ENCODE measurements at places on chromosomes 12 and 14.

GRCh38 chr14:35213869-35214387, 78.3 kb upstream of the PSMA6 start:
- DNase-seq = no peak

DNA sequence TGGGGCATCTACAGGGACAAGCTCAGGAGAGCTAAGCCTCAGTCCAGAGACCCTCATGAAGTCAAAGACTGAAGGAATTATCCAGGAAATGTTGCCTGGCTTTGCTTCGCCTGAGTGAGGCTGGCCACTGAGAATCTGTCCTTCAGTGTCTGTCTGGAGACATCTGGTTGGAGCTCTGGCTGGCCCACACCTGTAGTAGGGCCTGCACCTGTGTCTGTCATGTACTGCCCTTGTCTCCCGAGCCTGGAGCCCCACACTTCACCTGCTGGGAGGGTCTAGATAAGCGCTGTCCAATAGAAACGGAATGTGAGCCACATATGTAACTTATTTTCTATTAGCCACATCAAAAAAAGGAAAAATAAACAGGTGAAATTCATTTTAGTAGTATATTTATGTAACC, 9.9 kb upstream of the HDAC7 start:
- no peak for DNase-seq

GRCh38 chr14:66476964-66477363, 9.2 kb upstream of the CCDC196 start:
- DNase-seq = no peak

DNA sequence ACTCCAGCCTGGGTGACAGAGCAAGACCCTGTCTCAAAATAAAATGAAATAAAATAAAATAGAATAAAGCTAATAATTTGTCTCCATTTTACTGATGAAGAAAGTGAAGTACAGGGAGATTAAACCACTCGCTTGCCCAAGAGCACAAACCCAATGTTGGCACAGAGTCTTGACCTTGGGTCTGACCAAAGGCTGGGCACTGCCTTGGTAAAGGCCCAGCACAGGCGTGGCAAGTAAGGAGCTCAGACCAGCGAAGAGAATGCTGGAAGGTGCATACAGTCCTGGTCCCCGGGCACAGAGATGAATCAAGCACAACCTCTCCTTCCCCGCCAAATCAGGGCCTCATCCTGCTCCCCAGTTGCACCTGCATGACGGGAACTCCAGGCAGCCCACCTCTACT, 26.9 kb downstream of the SCARB1 start:
- no peak for DNase-seq

GRCh38 chr14:51202914-51203665, 37.0 kb upstream of the TMX1 start:
- DNase-seq = no peak

DNA sequence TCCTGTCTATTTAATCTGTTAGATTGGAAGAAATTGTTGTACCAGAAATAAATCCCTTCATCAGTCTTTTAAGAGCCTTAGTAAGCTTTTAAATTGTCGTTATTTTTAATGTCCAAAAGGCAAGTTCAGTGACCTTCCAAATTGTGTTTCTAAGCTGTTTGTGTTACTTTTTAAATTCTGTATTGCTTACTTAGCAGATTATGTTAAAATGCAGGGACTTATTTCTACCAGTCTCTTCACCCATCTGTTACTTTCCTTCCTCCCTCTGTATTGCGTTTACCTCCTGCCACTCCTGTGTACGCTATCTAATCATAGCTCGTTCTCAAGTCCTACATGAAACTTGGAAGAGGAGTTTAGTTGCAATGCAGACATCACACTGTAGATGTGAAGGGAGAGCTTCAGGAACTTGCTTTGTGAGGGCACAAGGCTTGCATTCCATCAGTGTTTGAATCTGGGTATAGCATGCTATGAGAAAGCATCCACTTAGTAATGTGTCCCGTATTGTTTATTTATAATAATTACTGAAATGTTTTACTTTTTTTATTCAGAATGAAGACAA, 406.5 kb upstream of the RGS6 start:
- DNase-seq = no peak

GRCh38 chr12:54005531-54005852, 3.3 kb upstream of the HOXC8 start:
- no peak for DNase-seq

- no peak for DNase-seq
Observed at GRCh38 chr14:95440496-95440895, 76.0 kb downstream of the SYNE3 start.

DNA sequence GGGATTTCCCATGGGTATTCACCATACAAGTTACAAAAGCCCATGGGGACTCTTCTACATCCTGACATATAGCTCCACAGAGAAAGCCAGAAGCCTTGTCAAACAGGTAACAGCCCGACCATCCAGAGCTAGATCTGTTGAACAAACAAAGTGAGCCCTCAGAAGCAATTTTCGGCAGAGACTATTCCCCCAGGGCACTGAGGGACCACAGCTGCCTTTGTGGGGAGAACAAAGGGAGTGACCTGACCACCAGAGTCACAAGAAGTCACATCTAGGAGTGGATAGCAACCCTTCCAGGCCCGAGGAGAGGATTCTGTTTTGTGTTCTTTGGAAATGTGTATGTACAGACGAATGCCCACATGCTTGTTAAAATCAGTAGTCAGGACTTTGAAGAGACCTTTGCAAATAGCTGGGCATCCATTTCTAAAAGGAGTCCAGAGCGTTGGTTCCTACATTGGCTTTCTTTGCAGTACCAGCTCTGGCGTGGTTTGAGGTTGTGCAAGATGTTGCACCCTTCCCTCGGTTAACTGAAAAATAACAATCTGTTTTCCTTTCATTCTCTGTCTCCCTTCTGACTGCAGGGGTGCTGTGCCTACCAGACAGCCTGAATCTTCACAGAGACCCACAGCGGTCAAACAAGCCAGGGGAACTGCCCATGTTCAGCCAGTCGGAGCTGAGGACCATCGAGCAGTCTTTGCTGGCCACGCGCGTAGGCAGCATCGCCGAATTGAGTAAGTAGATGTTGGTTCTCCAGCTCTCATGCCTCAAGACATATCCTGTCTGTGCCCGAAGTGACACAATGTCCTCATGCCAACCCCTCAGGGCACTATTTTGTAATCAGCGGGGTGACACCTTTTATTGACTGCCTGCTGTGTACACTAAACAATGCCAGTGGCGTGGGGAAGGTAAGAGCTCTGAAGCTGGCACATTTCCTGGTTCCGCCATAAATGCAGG, 165.4 kb upstream of the PWP1 start:
- DNase-seq = no peak

- no peak for DNase-seq
Observed at GRCh38 chr12:47359310-47360092, 279.7 kb upstream of the AMIGO2 start.

DNA sequence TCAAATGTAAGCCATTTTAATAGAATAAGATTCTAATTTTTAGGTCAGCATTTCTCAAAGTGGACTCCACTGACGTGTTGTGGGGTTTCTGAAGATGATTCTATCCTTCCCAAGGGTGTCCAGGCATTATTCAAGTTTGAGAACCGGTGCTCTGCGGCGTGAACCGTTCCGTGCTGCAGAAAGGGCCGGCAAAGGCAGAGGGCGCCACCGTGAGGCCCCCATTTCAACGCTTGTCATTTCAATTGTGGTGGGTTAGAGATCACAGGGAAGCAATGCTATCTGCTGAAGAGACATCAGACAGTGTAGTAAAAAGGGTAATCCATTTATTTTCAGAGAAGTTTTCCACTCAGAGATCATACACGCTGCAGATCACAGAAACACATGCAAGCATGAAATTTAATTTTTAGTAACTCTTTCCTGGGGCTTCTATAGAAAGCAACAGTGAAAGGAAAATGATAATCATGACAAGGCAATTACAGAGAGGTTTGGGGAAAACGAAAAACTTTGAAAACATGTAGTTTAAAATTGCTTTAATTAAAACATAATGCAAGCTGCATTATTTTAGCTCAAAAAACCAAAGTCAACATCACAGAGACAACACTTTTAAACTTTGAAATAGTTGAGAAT, 201.7 kb downstream of the EXOC5 start:
- DNase-seq = peak; percentile 2

- DNase-seq = peak; percentile 45
Observed at GRCh38 chr12:52082988-52083637, 3.6 kb downstream of the SMIM41 start.

- DNase-seq = no peak
Observed at GRCh38 chr12:84247931-84248330, 664.7 kb downstream of the SLC6A15 start.

GRCh38 chr12:53806721-53807120, 54.9 kb upstream of the CISTR start:
- DNase-seq = no peak

DNA sequence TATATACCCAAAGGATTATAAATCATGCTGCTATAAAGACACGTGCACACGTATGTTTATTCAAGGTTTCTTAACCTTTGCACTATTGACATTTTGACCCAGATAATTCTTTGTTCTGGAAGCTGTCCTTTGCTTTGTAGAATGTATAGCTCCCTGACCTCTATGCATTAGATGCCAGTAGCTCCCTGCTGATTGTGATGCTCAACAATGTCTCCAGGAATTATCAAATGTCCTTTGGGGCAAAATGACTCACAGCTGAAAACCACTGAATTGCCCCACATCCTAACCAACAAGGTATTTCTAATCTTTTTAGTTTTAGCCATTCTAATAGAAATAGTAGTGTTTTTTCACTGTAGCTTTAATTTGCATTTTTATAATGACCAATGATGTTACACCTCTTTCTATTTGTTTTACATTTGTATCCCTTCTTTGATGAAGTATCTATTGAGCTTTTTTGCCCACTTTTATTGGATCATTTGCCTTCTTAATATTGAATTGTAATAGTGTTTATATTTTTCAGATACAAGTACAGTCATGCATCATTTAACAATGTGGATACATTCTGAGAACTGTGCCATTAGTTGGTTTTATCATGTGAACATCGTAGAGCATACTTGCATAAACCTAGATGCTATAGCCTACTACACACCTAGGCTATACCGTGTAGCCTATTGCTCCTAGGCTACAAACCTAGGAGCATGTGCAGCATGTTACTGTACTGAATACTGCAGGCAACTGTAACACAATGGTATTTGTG, 10.4 kb upstream of the NOPCHAP1 start:
- no peak for DNase-seq

DNA sequence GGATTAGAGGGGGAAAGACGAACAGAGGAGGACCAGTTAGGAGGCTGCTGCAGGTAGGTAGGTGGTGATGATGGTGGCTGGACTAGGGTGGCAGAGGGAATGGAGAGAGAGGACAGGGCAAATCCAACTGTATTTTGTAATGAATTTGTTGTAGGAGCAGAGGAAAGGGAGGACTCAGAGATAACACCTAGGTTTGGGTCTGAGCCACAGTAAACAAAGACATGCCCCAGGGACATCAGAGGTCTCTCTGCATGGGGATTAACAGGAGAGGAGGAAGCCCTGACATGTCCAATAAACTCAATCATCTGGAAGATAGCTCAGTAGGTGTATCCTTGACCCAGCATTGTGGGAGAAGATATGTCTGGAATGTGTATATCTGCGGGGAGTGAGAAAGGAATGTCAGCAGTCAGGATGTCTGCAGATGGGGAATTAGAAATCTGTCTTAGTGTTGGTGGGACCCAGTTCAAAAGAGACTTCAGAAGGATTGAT, 4.7 kb upstream of the SLC48A1 start:
- no peak for DNase-seq

- DNase-seq = no peak
Observed at GRCh38 chr14:72443256-72443655, 450.6 kb downstream of the DPF3 start.

GRCh38 chr12:89833337-89834252, 125.0 kb upstream of the ATP2B1 start:
- no peak for DNase-seq

- no peak for DNase-seq
Observed at GRCh38 chr12:58051378-58051777, 110.0 kb downstream of the ATP23 start.

GRCh38 chr12:79818856-79819255, 116.0 kb downstream of the PPP1R12A start:
- DNase-seq = no peak

DNA sequence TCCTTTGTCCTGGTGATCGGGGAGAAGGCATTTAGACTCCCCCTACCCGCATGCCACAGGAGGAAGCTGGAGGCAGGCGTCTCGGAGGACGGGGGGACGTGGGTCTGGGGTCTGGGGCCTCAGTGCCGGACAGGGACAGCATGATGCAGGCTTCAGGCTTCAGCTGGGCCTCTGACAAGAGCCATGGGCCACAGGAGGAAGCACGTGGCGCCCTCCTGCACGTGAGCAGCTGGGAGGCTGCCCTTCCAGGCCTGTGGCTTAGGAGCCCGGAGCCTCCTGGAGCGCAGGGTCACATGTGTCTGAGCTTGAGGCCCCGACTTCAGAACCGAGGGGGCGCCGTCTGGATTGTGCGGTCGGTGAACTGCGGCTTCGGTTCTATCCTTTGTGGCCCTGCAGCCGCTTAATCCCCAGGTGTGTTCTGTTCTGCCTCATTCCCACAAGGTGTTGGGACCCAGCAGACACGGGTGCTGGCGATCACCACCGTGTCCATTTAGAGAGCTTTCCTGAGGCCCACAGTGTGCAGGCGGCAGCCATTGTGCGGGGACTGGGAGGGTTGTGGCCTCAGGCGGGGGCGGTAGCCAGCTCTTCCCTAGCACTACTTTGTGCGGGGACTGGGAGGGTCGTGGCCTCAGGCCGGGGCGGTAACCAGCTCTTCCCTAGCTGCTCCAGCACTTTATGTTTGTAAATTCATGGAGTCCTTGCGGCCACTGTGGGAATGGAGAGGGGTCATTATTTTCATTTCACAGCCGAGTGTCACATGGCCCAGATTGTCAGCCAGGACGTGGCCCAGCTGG, 150.2 kb downstream of the ADGRD1 start:
- DNase-seq = no peak

- DNase-seq = no peak
Observed at GRCh38 chr14:29521526-29522137, 406.0 kb downstream of the PRKD1 start.

DNA sequence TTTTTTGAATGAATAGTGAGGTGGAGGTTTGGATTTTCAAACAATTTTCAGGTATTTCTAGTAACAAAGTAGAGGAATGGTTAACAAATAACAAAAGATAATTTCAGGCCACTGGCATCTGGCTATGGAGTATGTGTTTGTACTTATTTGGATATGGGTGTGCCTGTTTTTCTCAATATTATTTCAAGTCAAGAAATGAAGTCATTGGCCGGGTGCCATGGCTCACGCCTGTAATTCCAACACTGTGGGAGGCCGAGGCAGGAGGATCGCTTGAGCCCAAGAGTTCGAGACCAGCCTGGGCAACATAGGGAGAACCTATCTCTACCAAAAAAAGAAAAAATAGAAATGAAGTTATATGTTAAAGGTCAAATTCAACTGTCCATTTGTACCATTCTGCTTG, 13.9 kb downstream of the SLC35E3 start:
- DNase-seq = no peak

DNA sequence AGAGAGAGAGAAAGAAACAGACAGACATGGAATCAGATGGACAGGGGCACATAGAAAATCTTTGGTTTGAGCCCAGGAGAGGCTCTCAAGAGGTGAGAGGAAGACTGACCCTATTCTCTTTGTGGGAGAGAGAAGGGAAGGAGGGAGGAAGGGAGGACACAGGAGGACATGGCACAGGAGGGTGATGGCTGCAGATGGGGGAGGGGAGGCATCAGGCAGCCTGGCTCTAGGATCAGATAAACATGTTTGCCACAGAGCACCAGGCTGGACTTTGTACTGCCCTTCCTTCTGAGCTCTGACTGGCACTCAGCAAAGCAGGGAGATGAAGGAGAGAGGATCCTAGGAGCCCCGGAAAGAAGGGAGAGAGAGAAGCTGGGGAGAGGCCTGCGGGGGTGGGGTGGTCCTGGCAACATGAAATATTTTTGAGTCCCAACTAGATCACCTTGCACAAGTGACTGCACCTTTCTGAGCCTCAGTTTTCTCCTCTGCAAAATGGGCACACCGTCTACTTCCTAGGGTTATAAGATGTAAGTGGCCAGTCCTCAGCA, 6.1 kb downstream of the HNF1A start:
- no peak for DNase-seq
